ENCODE measurements at places on chromosomes 1 and 21.

GRCh38 chr1:92356956-92357355 is 58.1 kb downstream of the RPAP2 start:
- no peak for DNase-seq

- DNase-seq = no peak
Measured at GRCh38 chr1:32028746-32029145, 15.1 kb downstream of the KHDRBS1 start.

GRCh38 chr1:201537028-201537427 is 1.9 kb upstream of the NAV1 start:
- DNase-seq = no peak

DNA sequence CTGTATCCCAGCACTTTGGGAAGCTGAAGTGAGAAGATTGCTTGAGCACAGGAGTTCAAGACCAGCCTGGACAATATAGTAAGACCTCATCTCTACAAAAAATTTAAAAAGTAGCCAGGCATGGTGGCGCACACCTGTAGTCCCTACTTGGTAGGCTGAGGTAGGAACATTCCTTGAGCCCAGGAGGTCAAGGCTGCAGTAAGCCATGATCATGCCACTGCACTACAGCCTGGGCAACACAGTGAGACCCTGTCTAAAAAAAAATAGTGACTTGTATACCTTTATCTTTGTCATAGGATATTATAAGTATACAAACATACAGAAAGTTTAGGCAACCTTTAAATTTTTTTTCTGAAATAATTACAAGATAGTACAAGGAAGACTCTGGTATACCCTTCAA is 3.9 kb upstream of the FBXO28 start:
- DNase-seq = no peak

DNA sequence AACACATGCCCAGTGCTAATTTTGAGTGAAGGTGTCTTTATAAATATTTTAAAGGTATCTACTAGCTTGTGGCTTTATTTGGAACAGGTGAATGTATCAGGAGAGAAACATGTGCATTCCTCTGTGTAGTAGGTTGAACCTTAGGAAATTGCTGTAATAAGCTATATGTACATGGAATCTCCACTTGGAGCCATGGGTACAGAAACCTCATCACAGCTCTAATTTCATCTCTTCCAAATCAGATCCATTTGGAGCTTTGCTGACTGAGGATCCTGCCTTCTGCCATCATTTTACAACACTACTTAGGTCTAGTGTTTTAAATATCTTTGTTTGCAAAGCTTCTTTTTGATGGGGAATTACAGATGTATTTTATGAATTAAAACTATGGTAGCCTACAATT is 2.1 kb downstream of the KCNK2 start:
- no peak for DNase-seq

DNA sequence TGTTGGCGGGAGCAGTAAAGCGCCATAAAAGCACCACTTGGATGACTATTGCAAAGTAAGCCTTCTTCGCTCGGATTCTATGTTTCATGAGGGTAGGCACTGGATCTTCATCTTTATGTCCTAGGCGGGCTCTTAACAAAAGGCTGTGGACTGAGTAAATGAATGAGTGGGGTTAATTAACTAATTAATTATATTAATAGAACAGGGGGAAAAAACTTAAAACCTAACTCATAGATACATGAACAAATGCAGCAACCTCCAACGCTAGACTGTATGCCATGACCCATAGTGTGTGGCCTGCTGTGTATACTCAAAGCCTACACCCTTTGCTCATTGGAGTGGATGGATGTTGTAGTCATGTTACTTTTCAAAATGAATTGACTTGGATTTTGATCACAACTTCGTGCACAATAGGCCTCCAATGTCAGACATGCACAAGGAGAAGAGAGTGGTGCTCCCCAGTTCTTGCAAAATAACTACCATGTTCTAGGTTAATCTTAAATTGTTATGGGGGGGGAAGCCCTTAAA is 417 bp upstream of the GFI1 start:
- peak; percentile 24 for DNase-seq

DNA sequence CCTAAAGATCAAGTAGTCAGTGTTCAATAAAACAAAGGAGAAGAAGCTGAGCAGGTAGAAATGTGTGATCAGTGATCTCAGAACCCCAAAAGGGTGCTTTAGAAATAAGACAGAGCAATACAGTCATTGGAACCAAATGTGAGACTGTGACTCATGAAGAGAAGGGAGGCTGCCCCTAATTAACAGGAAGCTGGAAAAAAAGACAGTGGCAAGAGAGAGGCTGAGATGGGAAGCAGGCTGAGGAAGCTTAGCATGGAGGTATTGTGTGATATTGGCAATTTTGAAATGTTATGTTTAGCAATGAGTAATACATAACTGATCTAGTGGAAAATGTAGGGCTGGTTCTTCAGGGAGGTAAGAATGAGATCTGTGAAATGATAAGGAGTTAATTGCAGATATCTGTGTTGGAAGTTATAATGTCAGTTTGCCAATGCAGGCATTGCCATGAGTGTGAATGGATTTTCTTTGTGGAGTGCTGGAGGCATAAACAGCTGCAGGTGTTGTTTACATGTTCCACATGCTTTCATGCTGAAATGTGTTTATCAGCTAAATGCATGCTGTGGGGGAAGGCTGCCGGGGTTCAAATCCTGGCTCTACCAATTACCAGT is 90.6 kb upstream of the CACNA1E start:
- no peak for DNase-seq

DNA sequence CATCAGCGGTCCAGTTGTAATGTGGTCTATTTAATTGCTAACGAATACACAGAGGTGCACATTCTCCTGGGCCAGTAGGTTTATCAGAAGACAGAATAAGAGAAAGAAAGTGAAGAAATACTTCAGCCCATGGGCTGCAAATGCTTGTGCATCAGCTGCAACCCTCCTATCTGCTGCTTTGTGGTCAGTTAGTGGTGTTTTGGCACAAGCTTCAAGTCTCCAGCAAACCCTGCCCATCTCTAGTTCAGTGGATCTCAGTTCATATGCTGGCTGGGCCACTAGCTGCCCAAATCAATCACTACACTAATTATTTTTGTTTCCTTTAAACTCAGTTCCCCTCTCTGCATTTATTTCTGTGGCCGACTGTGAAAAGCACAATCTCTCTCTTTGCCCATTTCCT is 124.2 kb downstream of the KCNJ6 start:
- no peak for DNase-seq

- DNase-seq = no peak
Measured at GRCh38 chr1:18351735-18352134, 129.0 kb upstream of the KLHDC7A start.

DNA sequence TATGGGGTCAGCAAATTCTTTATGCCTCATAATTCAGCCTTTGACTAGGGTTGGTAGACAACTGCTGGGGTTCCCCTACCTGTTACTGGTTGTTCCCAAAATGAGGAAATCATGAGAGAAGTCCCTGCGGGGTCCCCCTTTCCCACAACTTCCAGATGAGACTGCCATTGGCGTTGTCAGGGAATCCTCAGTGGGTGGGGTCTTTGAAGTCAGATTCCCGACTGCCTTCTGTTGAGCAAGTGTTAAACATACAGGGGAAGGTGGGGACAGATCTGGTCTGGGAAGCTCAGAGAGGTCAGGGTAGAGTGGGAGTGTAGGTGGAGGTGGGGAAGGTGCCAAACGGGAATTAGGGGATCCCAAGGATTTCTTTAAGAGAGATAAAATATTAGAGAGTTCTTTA is 14.7 kb downstream of the HSD3B2 start:
- DNase-seq = no peak

DNA sequence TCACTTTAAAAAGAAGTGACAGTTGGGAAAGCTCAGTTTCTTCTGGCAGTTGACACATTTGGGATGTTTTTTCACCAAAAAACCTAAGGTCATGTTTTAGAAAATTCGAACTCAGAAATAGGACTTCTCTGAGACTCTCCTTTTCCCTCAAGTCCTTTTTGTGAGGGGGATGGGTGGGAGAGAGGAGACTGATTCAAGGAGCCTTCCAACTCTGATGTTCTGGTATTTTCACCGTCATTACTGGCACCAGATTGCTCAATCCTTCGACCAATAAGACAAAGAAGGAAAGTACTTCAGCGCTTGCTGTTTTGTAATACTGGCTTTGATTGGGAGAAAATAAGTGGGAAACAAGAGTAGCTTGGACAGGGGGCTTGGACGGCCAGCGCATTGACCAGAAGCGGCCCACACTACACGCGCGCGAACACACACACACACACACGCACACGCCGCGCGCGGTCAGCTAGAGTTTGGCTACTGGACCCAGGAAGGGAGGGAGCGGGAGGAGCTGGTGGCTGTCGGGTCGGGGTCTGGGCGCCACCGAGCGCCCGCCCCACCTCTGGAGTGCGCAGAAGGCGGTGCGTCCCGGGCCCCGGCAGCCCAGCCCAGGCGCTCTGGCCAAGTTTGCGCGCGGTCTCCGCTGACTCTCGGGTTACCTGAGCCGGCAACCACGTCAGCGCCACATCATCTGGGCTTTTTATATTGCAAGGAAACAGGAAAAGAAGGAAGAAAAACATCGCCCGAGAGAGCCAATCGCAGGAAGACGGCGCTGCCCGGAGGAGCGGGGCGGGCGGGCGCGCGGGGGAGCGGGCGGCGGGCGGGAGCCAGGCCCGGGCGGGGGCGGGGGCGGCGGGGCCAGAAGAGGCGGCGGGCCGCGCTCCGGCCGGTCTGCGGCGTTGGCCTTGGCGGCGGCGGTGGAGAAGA is at the start of gene KCNK1:
Gene KCNK1, plus strand, starts transcription at position 855 of the 921 bp plus-strand sequence. Its CDS starts 66 bp downstream, at position 921.
- no peak for DNase-seq

DNA sequence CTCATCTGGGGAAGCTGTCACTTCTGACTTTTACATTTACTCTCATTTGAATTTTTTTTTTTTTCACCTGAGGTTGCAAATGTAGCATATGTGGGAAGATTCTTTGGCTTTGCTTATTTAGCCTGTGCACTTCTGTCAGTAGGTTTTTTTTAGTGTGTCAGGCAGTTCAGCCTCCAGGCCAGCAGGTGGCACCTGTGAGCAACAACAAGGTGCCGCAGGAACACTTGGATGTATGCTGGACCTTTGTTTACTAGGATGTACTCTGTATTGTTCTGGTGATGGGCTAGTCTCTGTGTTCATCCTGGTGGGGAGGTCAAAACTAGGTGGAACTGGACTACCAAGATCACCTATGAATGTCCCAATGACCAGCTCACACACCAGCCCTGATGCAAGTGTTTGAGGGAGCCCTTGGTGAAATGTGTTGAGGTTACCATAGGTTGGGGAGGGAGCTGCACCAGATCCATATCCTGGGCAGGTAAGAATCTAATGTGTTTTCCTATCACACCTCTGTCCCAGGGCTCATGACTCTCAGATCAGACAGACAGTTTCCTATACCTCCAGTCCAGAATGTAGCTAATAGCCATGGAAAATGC is 618.2 kb downstream of the BRINP3 start:
- DNase-seq = peak; percentile 8

- no peak for DNase-seq
Measured at GRCh38 chr1:19220991-19221390, 10.9 kb upstream of the UBR4 start.

GRCh38 chr1:43315481-43315880 is 14.7 kb downstream of the TIE1 start:
- DNase-seq = no peak

GRCh38 chr1:154423304-154423987 is 18.3 kb downstream of the IL6R start:
- DNase-seq = no peak

DNA sequence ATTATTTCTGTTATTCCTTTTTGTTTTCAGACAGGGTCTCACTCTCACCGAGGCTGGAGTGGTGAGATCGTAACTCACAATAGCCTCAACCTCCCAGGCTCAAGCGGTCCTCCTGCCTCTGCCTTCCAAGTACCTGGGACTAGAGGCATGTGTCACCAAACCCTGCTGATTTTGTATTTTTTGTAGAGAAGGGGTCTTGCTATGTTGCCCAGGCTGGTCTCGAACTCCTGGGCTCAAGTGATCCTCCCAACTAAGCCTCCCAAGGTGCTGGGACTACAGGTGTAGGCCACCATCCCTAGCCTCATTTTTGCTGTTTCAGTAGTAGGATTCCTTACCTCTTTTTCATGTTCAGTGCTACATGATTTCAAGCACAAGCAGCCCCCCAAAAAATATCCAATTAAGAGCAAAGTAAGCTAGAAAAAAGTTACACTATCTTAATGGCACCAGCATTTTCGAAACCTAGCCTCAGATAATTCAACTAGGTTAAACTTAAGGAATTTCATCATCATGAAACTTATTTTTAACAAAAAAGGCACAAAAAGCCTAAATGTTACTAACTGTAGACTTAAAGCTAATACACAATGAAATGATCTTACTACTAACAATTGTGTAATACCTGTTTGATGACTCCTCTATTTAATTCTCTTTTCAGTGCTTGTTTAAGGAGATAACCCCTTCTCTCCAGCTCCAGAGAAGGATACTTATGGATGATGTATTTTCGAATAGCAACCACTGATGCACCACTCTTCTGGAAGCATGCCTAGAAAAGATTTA is 16.6 kb downstream of the HP1BP3 start:
- no peak for DNase-seq

GRCh38 chr1:88883156-88883555 is 8.2 kb downstream of the GTF2B start:
- no peak for DNase-seq

DNA sequence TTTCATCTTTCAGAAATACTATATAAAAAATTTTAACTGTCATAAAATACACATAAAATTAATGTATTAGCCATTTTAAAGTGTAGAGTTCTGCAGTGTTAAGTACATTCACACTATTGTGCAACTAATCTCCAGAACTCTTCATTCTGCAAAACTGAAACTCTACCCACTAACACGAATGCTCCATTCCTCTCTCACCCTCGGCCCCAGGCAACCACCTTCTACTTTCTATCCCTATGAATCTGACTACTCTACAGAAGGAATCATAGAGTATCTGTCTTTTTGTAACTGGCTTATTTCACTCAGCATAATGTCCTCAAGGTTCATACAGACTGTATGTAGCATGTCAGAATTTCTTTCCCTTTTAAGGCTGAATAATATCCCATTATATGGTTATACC is 43.4 kb downstream of the LTN1 start:
- DNase-seq = no peak

GRCh38 chr1:33825506-33825905 is 38.4 kb upstream of the HMGB4 start:
- no peak for DNase-seq

- DNase-seq = no peak
Measured at GRCh38 chr1:15124362-15125100, 29.0 kb upstream of the TMEM51 start.

GRCh38 chr1:33586106-33586505 is 113.7 kb downstream of the ZSCAN20 start:
- no peak for DNase-seq

DNA sequence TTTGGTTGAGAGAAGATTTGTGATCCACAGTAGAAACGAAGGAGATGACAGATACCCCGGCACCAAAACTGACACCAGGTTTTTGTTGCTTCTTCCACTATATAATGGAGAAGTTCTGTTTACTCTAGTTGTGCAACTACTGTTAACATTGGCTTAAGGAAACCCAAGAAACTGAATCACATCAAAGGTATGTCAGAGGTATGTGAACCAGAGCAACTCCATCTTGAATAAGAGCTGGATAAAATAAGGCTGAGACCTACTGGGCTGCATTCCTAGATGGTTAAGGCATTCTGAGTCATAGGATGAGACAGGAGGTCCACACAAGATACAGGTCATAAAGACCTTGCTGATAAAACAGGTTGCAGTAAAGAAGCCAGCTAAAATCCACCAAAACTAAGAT is 173.7 kb upstream of the CAMK1G start:
- DNase-seq = no peak

- DNase-seq = no peak
Measured at GRCh38 chr1:19730793-19731192, 66.1 kb downstream of the HTR6 start.
